ENCODE measurements at places on chromosomes 11 and 22. TPM values are rescaled to one million over a fixed set of nuclear protein-coding genes. Genes with fewer than 3 reads are reported as not detected.

DNA sequence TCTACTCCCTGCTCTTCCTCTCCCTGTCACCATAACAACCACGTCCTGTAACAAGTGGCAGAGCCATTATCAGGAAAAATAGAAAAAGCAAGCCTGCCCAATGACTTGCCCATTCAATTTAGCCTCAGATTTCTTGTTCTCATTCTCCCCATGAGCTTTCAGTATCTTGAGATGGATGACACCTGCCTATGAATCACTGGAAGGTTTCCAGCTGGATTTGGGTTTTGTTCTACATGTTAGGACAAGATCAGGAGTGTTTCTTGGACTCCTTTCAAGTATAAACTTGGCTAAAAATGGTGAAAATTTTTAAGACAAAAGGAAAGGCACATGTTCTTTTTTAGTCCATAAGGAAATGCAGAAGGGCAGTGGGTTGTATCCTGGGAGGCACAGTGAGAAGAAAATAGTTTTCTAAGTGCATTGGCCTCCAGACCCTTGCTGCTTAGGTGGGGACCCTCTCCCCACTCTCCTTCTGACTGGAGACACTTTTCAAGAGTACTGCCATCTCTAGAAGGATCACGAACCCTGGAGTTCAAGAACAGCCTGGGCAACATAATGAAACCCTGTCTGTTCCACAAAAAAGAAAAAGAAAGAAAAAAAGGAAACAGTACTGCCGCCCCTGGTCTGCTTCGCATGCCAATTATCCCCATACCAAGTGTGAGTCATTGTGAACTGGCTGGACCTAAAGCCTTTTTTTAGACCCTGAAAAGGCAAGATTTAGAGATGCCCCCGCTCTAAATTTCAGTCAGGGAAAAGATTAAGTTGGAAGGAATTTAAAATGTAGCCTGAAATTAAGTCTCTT is 51.0 kb downstream of the MTNR1B start:
- DNase-seq: no peak

LBHD1 gene
- 23.0 TPM for total RNA-seq

CCDC15 gene
- 4.1 TPM for total RNA-seq

DNA sequence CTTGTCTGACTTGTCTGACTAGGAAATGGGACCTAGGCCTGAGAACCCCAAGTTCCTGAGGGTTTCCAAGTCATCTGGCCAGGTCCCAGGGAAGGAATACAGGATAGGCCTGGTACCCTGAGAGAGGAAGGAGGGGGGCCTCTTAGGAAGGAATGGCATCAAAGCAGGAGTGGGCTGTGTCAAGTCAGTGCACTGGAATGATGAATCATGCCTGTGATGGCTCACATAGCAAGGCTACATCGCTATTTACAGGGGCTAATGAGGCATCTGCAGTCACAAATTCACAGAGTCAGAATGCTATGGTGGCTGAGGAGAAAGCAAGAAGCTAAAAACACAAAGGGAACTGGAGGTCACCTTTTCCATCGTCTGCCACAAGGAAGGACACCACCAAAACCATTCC is 247.3 kb downstream of the NXPE2 start:
- DNase-seq: no peak

- DNase-seq: no peak
Observed at GRCh38 chr11:86934582-86934900, 20.7 kb downstream of the FZD4 start.

GRCh38 chr11:44226490-44226889 is 83.4 kb downstream of the ALX4 start:
- no peak for DNase-seq

PRAME gene
- not detected for total RNA-seq

DNA sequence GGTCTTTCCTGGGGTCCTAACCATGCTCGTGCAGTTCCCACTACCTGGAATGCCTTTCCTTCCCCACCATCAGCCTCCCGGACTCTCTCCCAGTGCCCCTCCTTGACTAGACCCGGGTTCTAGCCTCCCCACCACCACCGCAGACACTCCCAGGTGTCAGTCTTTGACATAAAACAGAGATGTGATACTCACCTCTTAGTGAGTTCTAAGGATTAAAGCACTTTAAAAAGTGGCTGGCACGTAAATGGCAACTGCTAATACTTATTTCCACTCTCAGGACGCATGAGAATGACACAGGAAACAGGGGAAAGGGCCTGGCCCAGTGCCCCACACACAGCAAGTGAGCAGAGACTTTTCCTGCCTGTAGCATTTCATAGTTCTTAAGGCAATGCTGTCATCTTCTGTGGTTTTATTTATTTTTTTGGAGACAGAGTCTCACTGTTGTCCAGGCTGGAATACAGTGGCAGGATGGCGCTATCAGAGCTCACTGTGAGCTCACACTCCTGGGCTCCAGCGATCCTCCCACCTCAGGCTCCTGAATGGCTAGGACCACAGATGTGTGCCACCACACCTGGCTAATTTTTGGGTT is 1.9 kb upstream of the SLC25A45 start:
- DNase-seq: peak; percentile 71

OR52I1 gene
- total RNA-seq: not detected

- DNase-seq: no peak
Observed at GRCh38 chr11:2410616-2411015, 10.1 kb downstream of the TSSC4 start.

DNA sequence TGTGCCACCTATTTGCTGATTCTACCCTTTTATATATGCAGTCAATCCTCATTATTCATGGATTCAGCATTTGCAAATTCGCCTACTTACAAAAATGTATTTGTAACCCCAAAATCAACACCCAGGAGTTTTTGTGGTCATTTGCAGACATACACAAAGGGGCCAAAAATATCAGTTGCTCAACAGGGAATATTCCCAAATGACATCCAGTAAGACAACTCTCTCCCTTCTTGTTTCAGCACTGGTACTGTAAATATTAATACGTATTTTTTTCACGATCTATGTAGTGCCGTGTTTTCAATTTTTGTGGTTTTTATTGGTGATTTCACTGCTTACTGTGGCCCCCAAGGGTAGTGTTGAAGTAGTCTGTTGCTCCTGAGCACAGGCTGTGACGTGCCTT is 11.8 kb upstream of the CAVIN3 start:
- DNase-seq: no peak

MMP7 gene
- total RNA-seq: not detected

CALCA gene
- not detected for total RNA-seq

- DNase-seq: no peak
Observed at GRCh38 chr11:102633385-102634026, 8.4 kb upstream of the MMP20 start.

- DNase-seq: no peak
Observed at GRCh38 chr11:31139479-31139878, 230.1 kb downstream of the DCDC1 start.

DNA sequence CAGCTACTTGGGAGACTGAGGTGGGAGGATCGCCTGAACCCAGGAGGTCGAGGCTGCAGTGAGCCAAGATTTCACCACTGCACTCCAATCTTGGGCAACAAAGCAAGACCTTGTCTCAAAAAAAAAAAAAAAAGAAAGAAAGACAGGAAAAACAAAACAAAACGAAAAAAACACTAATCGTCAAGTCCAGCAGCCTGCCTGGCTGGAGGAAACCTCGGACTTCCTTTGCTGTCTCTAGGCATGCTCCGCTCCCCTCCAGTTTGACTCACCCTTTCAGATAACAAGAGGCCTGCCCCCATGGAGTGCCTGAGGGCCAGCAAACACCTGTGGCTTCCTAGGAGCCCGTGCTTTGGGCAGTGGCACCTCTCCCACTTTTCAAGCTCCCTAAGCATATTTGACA is 28.8 kb upstream of the CHKA start:
- no peak for DNase-seq

GRCh38 chr11:119673052-119673758 is 55.8 kb downstream of the NECTIN1 start:
- no peak for DNase-seq

Data from activated CD4-positive, alpha-beta T cell treated with anti-CD3 and anti-CD28 coated beads, Interleukin-2, amount 10 ng/mL, durations not matched to agents 24 days and 14 days (primary cell).